ENCODE measurements at places on chromosomes 6 and 20.

DNA sequence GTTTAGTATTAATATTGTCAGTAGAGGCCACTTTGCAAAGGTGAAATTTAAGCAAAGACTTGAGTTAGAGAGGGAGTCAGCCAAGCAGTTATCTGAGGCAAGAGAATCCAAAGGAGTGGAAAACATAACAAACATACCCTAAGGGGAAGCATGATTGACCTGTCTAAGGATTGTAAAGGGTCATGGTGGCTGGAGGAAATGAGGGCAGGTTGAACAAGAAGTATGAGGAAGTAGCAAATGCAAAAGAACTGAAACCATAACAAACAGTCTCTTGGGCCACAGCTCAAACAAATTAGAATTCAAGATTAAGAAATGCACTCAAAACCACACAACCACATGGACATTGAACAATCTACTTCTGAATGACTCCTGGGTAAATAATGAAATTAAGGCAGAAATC lies 103.2 kb downstream of the FBXO5 start:
- no peak for DNase-seq

GRCh38 chr20:59664421-59664941 lies 60.1 kb downstream of the PHACTR3 start:
- DNase-seq, result no peak

- no peak for DNase-seq
These were observed 988 bp downstream of the TIAM2 start for GRCh38 chr6:154996016-154996590.

DNA sequence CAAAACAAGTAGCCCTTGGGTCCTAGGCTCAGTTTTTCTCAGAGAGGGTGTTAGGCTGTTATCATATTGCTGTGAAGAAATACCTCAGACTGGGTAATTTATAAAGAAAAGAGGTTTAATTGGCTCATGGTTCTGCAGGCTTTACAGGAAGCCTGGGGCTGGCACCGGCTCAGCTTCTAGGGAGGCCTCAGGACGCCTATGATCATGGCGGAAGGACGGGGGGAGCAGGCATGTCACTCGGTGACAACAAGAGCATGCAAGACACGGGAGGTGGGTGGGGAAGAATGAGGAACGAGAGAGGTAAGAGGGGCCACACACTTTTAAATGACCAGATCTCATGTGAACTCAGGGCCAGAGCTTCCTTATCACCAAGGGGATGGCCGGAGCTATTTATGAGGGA lies 26.9 kb downstream of the CDH26 start:
- DNase-seq, result no peak

- DNase-seq, result no peak
These were observed 14.3 kb upstream of the MYMX start for GRCh38 chr6:44202332-44202971.

DNA sequence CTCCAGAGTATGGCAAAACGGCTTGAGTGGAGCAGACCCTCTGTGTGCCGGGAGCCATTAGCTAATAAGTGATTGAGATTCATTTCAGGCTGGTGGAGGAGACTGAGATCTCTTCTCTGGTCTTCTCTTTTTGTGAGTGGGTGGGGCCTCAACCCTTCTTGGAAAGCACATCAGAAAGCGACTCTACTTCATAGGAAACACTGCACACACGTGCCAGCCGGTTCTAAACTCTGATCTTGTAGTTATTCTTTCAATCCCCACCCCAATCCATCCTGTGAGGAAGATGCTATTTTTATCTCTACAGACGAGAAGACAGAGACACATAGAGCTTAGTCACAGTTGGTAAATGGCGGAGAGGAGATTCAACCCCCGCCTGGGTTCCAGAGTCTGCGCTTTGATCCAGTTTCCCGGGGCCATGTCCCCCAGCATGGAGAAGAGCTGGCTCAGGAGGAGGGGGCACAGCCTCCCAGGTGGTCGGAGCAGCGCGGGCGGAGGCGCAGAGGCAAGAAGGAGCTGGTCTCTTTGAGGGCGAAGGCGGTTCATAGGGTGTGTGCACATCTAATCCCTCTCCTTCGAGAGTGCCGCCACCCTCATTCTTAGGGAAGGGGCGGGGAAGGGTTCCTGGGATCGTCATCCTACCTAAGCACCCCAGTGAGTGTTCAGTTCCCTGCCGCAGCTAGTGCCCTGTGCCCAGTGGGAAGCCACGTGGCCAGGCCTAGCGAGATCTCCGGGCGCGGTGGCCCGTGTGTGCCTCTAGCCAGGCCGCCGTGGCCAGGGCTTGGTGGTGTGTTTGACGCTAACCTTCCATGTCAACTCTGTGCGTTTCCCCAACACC lies 49.0 kb upstream of the TAGAP start:
- DNase-seq, result no peak

DNA sequence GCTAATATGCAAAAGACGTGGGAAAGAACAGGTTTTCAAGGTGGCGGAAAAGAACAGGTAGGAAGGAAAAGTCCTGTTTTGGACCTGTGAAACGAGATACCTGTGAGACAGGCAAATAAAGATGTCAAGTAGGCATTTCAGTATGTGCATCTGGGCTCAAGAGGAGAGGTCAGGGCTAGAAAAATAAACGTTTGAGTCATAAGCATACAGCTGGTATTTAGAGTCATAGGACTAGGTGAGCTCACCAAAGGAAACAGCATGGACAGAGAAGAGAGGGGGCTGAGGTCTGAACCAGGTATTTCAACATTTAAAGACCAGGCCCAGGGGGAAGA lies 14.9 kb downstream of the MTFR2 start:
- DNase-seq, result no peak

- DNase-seq, result peak; percentile 24
These were observed 328.1 kb downstream of the HACE1 start for GRCh38 chr6:104531646-104532045.

DNA sequence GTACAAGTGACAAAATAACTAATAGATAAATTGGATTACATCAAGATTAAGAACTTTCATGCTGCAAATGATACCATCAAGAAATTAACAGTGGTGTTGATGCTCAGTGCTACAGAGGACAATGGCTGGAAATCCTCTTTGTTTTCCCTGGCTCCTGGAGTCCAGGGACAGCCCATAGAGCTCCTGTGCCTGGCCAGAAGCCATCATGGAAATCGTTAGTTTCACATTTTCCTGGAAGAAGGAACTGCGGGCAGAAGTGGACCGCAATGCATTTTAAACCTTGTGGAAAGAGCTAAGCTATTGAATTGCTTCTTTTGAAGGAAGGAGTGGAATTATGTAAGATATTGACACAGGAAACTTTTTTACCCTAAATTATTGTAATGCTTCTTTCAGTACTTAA lies 276.0 kb downstream of the GJA1 start:
- DNase-seq, result no peak

GRCh38 chr6:32983493-32983848 lies 15.1 kb downstream of the BRD2 start:
- DNase-seq, result no peak

DNA sequence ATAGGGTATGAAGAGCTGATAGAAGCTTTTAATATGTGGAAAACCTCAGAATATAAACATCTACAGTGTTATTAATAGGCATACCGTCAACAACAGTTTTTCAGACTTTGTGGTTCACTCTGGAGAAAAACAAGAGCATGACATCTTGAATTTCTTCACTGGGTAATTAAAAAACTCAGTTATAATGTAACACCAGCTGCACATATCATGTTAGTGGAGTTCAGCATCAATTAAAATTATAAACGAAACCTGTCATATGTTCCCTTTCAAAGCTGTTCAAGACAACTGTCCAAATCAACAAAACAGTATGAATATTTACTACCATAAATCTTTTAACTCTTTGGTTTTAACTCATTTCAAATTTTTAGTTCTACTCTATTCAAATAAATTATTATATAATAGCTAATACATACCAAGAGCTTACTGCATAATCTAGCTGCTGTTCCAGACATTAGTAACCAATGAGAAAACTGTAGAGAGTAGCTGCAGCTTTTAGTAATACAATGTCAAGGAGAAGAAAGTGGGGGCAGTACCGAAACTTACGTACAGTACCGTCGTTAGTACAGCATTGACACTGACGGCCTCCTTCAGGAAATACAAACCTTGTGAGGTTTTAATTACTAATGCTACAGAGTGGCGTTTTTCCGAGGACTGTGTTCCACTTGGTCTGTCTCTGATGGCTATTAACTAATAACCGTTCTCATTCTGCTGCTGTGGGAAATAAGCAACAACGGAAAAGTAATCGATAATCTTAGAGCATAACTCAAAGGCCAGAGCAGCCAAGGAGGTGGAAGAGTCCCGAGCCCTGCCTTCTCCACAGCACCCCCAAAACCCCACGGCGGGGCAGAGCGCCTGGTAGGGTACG lies 532 bp upstream of the PM20D2 start:
- DNase-seq, result peak; percentile 32

DNA sequence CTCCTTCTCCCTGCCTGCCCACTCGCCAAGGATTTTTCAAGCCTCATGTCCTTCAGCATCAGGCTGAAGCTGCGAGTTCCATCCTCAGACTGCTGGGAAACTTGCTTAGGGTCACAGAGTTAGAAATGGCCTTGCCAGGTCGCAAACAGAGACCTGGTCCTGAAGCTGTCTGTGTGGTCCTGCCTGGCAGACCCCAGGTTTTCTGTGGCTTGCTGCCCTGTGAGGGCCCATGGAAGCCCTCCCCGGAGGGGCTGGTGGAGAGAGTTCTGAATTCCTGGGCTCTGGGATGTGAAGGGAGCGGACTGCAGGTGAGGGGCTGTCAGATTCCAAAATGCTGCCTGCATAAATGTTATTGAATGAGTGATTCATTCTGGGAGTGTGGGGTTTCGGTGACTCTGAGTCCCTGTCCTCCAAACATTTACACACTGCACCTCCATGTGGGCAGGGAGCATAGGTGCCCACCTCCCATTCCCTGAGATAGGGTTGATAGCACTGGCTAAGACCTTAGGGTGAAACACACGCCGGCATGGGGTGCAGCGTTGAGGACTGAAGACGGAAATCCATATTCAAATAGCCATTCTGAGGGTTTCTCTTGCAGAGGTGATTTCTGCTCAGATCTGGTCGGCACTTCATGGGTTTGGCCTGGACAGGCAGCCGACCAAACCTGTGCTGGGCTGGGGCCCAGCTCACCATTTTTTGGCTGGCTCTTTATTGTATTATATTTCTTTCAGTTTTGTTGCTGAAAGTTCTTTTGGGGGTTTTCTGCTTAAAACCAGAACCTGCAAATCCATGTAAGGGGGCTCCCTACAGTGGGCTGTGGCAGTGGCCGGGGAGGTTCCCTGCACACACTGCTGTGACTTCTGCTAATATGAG lies 21.8 kb upstream of the IRF4 start:
- no peak for DNase-seq

DNA sequence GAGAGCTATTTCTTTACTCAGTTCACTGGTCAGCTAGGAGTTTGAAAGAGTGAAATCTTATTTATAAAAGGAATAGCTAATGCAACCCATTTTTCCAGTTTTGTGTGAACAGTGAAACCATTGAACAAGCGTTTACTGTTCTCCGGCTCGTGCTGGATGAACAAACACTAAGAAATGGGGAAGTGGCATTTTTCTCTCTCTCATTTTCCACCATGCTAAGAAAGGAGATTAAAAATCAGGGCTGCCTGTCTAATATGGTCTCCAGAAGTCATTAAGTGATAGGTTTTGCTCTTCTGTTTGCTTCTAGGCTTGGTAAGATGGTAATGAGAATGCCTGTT lies 774 bp upstream of the SFT2D1 start:
- no peak for DNase-seq

DNA sequence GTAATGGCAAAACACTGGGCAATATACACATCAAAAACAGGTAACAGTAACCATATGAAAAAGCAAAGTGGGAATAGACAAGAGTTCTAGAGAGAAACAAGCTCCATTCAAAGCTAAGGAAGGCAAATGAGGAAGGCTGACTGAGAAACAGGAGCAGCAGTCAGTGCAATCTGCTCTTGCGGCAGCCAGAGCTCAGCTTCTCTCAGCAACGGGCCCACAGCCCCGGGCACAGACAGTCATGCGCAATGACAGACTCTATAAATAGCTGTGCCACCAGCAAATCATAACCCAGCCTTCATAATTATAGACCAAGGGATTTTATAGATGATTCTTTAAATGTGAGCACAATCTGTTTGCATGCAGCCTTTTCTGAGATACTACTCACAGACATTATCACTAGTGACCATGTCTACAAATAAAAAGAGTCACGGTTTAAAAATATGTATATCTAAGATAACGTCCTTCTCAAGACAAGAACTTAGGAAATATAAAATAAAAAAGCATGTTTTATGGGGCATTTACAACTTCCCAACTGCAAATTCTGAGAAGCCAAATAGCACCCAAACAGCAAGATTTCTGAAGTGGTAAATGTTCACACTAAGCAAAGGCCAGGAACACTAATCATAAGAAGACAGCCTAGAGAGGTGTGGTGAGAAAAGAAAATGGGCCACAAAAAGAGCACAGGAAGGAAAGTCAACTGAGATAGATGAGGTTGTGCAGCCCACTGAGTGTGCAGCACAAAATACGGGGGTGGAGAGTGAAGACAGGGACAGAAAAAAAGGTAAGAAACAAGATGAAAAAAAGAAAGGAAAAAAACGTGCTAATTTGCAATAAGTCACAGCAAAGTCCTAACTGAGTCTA lies 39.9 kb upstream of the BEND6 start:
- DNase-seq, result peak; percentile 84

DNA sequence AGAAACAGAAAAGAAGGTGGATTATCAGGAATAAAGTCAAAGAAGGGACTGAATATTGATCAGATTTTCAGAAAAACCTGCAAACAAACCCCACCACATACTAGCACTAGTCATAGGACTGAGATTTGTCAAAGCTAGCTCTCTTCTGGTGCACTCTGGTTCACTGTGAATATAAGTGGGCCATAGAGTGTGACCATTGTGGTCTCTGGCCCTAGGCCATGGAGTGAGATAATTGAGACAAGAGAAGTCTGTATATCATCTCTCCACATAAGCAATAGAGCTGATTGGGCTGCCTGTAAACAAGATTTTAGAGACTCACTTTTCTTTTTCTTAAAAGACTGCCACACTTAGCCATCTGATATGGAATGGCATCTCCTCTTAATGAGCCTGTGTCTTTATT lies 247.2 kb downstream of the LAMA2 start:
- DNase-seq, result no peak

DNA sequence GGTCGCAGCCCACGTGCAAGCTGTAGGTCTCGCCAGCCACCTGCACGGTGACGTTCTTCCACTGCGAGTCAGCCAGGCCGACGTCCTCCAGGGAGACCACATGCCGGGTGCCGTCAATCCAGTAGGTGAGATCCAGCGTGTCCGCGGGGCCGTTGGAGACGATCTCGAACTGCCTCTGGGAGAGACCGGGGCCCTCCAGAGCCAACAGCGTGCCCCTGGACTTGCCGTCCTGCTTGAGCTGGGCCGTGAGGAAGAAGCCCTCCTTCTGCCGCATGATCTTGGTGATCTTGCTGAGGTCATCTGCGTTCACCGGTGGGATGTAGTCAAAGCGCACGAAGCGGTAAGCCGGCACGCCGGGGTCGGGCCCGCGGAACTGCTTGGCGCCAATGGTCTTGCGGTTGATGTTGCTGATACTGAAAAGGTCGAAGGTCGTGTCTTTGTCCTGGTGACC lies 5.1 kb downstream of the THBS2 start:
- DNase-seq, result no peak

All from Ammon's horn (tissue), 1 donor.